IMR-90 (cell line): ENCODE measurements at places on chromosomes 5 and 9. TPM values are rescaled to one million over a fixed set of nuclear protein-coding genes. Genes with fewer than 3 reads are reported as not detected.

GRCh38 chr5:39880985-39881384 lies 456.2 kb upstream of the DAB2 start:
- no peak overlapping the region for H3K4me3 ChIP-seq
- H3K27ac ChIP-seq, result no peak overlapping the region
- H3K27me3 ChIP-seq, result no peaks in the 10 kb centered on the region; the same call in 1 of the 2 replicates
- no peaks in the 10 kb centered on the region for H3K36me3 ChIP-seq

- no peak overlapping the region for H3K27ac ChIP-seq
- no peak for DNase-seq
- no peak overlapping the region for H3K4me3 ChIP-seq
- H3K36me3 ChIP-seq, result no peaks in the 10 kb centered on the region
These were observed 196.8 kb upstream of the DAPK1 start for GRCh38 chr9:87300915-87301314.

The IPPK gene
- 25.1 and 27.5 TPM in 2 replicates for total RNA-seq

GRCh38 chr5:154397652-154398406 lies 48.0 kb upstream of the SAP30L start:
- DNase-seq, result no peak
- H3K4me3 ChIP-seq, result no peak overlapping the region
- no peak overlapping the region for H3K27ac ChIP-seq
- no peaks in the 10 kb centered on the region for H3K27me3 ChIP-seq

GRCh38 chr5:52825826-52826225 lies 38.1 kb downstream of the ITGA1 start:
- DNase-seq, result no peak
- H3K4me3 ChIP-seq, result no peak overlapping the region
- peaks cover 2% of the 10 kb centered on the region for H3K36me3 ChIP-seq
- peaks cover 5% of the 10 kb centered on the region for H3K4me1 ChIP-seq
- no peaks in the 10 kb centered on the region for H3K27me3 ChIP-seq

DNA sequence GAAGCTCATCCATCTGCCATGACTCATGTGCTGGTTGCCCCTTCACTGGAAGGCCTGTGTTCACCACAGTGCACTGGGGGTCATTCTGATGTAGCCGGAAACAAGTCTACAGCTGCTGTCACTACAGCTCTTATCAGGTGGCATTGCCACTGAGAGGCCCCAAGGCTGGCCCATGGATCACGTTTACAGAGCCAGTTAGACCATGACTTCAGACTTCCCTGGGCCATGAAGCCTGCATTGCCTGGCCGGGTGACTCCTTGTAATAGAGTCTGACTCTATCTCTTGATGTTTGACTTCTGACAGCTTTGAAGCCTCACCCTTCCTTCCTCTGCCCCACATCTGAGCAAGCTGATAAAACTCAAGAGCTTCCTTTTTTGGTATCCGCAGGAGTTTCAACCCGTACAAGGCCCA lies 473.5 kb upstream of the DAP start:
- H3K27ac ChIP-seq, result no peak overlapping the region
- no peak overlapping the region for H3K4me3 ChIP-seq
- H3K36me3 ChIP-seq, result no peaks in the 10 kb centered on the region
- H3K27me3 ChIP-seq, result no peaks in the 10 kb centered on the region
- DNase-seq, result no peak
